Gastrocnemius medialis (tissue), 4 donors: ENCODE measurements at places on chromosomes 7 and 10. TPM values are rescaled to one million over a fixed set of nuclear protein-coding genes. Genes with fewer than 3 reads are reported as not detected.

DNA sequence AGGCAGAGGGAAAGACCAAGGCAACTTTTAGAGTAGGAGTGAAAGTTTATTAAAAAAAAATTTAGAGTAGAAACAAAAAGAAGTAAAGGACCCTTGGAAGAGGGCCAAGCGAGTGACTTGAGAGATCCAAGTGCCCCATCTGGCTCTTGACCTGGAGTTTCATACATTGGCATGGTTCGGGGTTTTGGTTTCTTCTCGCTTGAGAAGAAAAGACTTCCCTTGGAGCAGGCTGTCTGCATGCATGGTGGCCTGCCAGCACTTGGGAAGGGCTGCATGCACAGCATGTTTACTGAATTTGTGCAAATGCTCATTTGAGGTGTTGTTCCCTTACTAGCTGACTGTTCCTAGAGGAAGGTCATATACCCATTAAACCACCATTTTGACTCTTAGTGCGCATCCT lies 8.8 kb upstream of the ADO start:
- peaks cover 6% of the 10 kb centered on the region for H3K27me3 ChIP-seq
- H3K4me3 ChIP-seq: no peak overlapping the region
- H3K4me1 ChIP-seq: no peaks in the 10 kb centered on the region
- DNase-seq: no peak

The TBRG4 gene
- 93.3 TPM for total RNA-seq

GRCh38 chr10:132329565-132330485 lies 2.2 kb upstream of the LRRC27 start:
- H3K27me3 ChIP-seq: no peaks in the 10 kb centered on the region
- DNase-seq: no peak
- H3K4me3 ChIP-seq: peak overlapping the region; percentile 90
- peaks cover 30% of the 10 kb centered on the region for H3K4me1 ChIP-seq
- peak overlapping the region; percentile 89 for H3K27ac ChIP-seq

GRCh38 chr7:122383934-122384333 lies 79.4 kb upstream of the FEZF1 start:
- H3K27me3 ChIP-seq: no peaks in the 10 kb centered on the region
- DNase-seq: no peak
- no peak overlapping the region for H3K27ac ChIP-seq

The VIPR2 gene
- total RNA-seq: 2.2 TPM

The POLR2J3 gene
- 1.1 TPM for total RNA-seq

The SUN3 gene
- not detected for total RNA-seq

GRCh38 chr10:36188080-36188453 lies 546.0 kb upstream of the FZD8 start:
- DNase-seq: peak; percentile 16
- H3K4me1 ChIP-seq: no peaks in the 10 kb centered on the region
- no peaks in the 10 kb centered on the region for H3K36me3 ChIP-seq
- no peaks in the 10 kb centered on the region for H3K27me3 ChIP-seq
- no peak overlapping the region for H3K4me3 ChIP-seq

The TMEM236 gene
- total RNA-seq: 0.56 TPM

DNA sequence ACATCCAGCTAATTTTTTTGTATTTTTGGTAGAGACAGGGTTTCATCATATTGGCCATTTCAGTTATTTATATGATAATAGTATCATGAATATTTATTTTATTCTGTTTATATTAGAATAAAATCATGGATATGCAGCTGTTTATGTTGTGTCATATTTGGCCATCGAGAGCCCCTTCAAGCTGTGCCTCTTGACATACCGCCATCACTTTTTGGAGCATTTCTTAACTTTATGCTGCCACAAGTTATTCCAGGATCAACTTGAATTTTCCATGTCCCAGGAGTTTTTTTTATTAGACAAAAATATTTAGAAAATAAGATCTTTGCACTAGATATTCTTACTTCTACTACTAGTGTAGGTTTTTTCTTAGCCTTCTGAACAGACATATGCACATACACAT lies 1067.0 kb upstream of the LRRTM3 start:
- no peaks in the 10 kb centered on the region for H3K36me3 ChIP-seq
- no peaks in the 10 kb centered on the region for H3K27me3 ChIP-seq
- DNase-seq: no peak
- H3K4me1 ChIP-seq: no peaks in the 10 kb centered on the region
- H3K4me3 ChIP-seq: no peak overlapping the region

The PPP1R9A gene
- total RNA-seq: 38.2 TPM

- H3K36me3 ChIP-seq: no peaks in the 10 kb centered on the region
- no peak overlapping the region for H3K27ac ChIP-seq
- no peaks in the 10 kb centered on the region for H3K27me3 ChIP-seq
- no peak overlapping the region for H3K4me3 ChIP-seq
- H3K4me1 ChIP-seq: no peaks in the 10 kb centered on the region
Measured at GRCh38 chr7:149853157-149853556, 15.0 kb downstream of the ZNF862 start.

- no peaks in the 10 kb centered on the region for H3K4me1 ChIP-seq
- no peak for DNase-seq
- H3K36me3 ChIP-seq: no peaks in the 10 kb centered on the region
- no peak overlapping the region for H3K4me3 ChIP-seq
- no peak overlapping the region for H3K27ac ChIP-seq
- H3K27me3 ChIP-seq: no peaks in the 10 kb centered on the region
Measured at GRCh38 chr10:131418681-131419080, 107.2 kb upstream of the TCERG1L start.

DNA sequence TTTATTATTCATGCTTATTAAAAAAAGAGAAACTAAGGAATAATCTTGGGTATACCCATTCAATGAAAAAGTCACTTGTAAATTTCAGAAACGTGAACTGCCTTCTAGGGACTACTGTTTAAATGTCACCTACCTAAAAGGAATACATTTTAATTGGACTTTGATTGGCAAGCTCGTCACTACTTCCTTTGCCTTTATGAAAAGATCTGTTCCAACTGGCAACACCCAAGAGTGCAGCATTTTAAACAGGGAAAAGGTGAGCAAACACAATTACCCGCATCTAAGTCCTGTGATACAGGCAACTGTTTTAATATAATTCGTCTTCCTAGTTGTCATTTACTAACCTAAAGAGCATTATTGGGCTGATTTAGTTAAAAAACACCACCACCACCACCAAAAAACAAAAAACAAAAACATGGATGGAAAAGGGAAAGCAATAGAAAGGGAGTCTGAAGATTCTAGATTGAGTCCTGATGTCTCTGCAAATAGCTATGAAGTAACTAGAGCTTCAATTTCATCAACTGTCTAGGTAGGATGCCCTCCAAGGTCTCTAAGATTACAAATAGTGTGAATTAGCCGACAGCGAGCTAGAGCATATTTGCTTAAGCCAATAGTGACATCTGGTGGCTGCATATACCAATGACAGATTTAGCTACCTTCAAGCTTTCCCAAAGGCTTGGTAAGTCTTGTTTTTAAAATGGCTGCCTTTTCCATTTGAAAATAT lies 33.8 kb upstream of the ICA1 start:
- H3K27me3 ChIP-seq: no peaks in the 10 kb centered on the region
- DNase-seq: peak; percentile 32
- H3K4me3 ChIP-seq: no peak overlapping the region
- H3K36me3 ChIP-seq: no peaks in the 10 kb centered on the region
- no peaks in the 10 kb centered on the region for H3K4me1 ChIP-seq

DNA sequence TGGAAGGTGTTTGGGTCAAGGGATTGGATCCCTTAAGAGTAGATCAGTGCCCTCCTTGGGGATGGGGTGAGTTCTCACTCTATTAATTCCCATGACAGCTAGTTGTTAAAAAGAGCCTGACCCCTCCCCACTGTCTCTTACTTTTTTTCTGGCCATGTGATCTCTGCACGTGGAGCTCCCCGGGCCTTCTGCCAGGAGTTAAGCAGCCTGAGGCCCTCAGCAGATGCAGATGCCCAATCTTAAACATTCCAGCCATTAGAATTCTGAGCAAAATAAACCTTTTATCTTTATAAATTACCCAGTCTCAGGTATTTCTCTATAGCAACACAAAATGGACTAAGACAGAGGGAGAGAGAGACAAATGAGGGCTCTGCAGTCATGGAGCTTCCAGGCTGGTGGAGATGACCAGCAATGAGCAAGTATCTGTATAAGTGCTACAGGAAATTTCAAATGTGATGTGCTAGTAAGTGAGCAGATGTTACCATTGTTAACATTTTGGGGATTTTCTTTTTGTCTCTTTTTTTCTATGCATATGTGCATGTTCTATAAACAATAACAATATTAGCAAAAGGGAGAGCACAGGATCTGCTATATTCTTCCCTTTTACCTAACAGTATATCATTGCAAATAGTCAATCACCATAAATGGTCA lies 26.7 kb downstream of the PLPP4 start:
- H3K4me1 ChIP-seq: no peaks in the 10 kb centered on the region
- no peak overlapping the region for H3K4me3 ChIP-seq
- no peaks in the 10 kb centered on the region for H3K36me3 ChIP-seq
- DNase-seq: no peak
- no peak overlapping the region for H3K27ac ChIP-seq
- H3K27me3 ChIP-seq: no peaks in the 10 kb centered on the region

- H3K27me3 ChIP-seq: no peaks in the 10 kb centered on the region
- no peak overlapping the region for H3K4me3 ChIP-seq
- DNase-seq: peak; percentile 97
- H3K27ac ChIP-seq: peak overlapping the region; percentile 74
- no peaks in the 10 kb centered on the region for H3K36me3 ChIP-seq
Measured at GRCh38 chr7:131249003-131249402, 78.7 kb upstream of the MKLN1 start.

The FAM25A gene
- not detected for total RNA-seq

DNA sequence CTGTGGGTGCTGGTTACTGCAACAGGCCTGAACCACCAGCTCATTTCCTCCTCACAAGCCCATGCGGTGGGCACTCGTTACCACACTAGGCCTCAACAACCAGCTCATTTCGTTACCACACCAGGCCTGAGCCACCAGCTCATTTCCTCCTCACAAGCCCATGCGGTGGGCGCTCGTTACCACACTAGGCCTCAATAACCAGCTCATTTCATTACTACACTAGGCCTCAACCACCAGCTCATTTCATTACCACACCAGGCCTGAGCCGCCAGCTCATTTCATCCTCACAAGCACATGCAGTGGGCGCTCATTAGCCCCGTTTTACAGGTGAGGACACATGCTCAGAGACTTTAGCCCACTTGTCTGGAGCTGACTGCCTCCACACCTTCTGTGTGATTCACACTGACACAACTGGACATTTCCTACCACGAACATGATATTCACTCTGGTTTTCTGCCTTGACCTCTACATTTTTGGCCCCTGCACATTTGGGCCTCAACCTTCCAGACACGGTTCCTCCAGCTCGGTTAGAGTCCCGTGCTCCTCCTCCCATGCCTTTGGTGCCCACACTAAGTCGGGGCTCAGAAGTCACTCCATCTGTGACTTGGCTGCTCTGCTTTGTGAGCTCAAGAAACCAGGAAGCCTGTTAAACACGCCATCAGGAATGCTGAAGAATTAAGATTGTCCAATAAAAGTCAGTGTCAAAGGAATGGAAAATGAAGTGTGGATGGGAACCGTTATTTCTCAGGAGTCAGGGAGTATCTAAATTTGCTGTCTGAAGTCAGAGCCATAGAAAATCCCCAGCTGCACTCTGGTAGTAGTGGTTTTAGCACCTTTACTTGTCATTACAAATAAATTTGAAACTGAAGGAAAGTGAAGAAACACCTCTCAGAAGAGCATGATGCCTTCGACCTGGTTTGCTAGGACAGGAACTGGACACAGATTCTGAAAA lies 55.8 kb upstream of the LANCL2 start:
- H3K27ac ChIP-seq: no peak overlapping the region
- no peaks in the 10 kb centered on the region for H3K36me3 ChIP-seq
- H3K27me3 ChIP-seq: no peaks in the 10 kb centered on the region
- no peak overlapping the region for H3K4me3 ChIP-seq
- DNase-seq: no peak
- H3K4me1 ChIP-seq: peaks cover 5% of the 10 kb centered on the region

The AGAP5 gene
- total RNA-seq: 4.1 TPM

DNA sequence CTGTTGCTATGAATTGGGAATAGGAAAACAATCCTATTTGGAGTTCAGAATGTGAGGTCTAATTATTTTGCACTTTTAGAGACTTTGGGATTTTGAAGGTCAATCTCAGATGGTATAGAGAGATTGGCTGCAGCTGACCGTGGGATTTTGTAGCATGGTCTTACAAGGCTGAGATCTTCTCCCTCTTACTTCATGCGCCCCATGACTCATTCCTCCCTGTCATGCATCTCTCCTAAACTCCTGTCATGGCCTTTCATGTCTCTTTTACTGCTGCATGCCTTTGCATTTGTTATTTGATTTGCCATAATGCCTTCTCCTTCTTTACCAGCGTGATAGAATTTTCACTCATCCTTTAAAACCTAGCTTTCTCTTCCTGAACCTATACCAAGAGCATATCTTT lies 133.1 kb downstream of the BBS9 start:
- no peaks in the 10 kb centered on the region for H3K27me3 ChIP-seq
- no peaks in the 10 kb centered on the region for H3K36me3 ChIP-seq
- no peak overlapping the region for H3K27ac ChIP-seq
- H3K4me1 ChIP-seq: no peaks in the 10 kb centered on the region
- no peak overlapping the region for H3K4me3 ChIP-seq

- peaks cover 8% of the 10 kb centered on the region for H3K4me1 ChIP-seq
- H3K4me3 ChIP-seq: no peak overlapping the region
- H3K27me3 ChIP-seq: no peaks in the 10 kb centered on the region
- DNase-seq: no peak
- H3K27ac ChIP-seq: peak overlapping the region; percentile 49
- H3K36me3 ChIP-seq: no peaks in the 10 kb centered on the region
Measured at GRCh38 chr10:44263771-44264170, 121.1 kb downstream of the CXCL12 start.

The TWNK gene
- 10.2 TPM for total RNA-seq

DNA sequence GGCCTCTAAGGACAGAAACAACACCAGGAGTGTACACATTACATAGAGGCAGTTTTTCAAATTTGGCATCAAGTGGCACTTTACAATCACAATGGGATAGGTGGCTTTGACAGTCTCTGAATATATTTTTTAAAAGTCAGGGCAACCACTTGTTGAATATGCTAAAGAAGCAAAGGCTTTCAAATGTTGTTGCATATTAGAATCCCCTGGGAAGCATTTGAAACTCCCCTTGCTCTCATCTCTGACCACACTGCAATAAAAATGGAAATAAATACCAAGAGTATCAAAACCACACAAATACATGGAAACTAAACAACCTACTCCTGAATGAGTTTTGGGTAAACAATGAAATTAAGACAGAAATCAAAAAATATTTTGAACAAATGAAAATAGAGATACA lies 106.5 kb upstream of the RAB11FIP2 start:
- H3K27me3 ChIP-seq: no peaks in the 10 kb centered on the region
- no peak for DNase-seq
